ENCODE measurements at places on chromosomes 5 and 9.

DNA sequence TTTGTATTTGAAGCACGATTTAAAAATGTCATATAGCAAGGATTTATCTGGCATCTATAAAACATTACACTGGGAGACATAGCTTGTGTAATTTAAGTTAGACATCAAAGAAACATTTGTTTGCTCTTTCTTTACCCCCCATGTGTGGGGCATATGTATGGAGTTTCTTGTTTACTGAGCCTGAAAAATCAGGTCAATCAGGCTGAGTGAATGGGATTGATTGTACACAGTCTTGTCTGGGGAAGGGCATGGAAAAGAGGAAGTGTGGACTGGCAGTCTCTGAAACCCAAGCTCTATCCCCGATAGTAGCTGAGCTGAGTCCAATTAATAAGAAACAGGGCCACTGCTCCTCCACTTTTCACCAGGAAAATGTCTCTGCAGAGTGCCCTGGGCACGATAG is 49.4 kb downstream of the SLC46A2 start:
- DNase-seq: no peak

- peak; percentile 39 for DNase-seq
Measured at GRCh38 chr5:121969660-121970295, 8.0 kb downstream of the SRFBP1 start.

GRCh38 chr5:65802820-65803219 is 80.8 kb downstream of the NLN start:
- DNase-seq: no peak

GRCh38 chr5:168788107-168788506 is 208.9 kb upstream of the PANK3 start:
- DNase-seq: no peak

DNA sequence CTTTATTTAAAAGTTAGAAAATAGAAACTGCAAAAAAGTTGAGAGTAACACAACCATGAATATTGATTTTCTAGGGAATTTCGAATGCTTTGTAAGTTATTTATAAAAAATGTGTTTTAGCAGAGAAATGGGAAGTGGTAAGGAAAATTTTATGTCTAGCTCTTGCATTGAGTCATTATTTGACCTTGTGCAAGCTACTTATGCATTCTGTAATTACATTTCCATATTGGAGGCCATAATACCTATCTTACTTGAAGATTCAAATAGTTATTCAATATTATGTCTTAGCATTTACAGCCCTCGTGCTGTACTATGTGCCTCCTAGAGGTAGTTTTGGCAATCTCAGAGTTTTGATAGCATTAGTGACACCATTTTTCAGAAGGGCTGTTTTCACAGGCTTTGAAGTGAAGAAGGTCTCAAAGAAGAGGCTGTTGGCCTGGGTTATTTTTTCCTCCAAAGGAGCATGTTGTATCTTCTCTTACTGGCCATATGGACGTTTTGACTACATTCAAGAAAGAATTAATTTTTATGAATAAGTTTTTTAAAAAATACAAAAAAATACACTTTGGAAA is 7.4 kb upstream of the DAP start:
- DNase-seq: no peak

GRCh38 chr5:88769165-88769564 is 113.8 kb downstream of the MEF2C start:
- DNase-seq: peak; percentile 93

GRCh38 chr9:101738566-101739183 is at the start of gene GRIN3A:
TSS of gene GRIN3A (minus strand) at chr9:101738647. CDS start at chr9:101737979, 668 bp downstream.
- peak; percentile 53 for DNase-seq

DNA sequence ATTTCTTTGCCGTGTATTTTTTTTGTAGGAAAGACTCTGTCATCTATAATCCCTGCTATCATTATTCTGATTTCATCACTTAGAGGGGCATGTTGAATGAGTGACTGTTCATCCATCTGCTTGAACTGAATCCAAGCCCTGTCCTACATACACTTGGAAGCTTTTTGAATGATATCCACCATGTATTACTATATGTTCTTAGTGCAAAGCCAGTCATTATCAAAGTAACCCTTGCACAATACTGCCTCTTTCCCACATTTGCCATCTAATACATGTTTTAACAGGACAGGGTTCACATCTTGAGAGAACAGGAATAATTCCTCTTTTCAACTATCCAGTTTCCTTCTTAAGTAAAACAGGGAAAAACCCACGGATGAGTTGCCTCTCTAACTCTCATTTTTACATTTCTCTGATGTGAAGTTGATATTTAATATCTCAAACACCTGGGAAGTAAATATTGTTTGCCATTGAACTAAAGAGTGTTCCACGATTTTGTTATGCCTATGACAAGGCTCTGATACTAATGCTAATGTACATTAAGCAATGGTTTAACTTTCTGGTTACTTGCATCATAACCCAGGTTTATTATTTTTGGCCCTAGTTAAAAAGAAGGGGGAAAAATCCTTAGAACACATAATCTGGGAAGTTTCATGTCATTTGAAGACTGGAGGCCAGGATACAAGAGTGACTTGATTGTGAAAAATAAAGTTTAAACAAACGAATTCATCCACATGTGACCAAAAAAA is 103.7 kb upstream of the TARS1 start:
- DNase-seq: no peak

GRCh38 chr5:35859101-35859661 is 2.5 kb downstream of the IL7R start:
- DNase-seq: no peak

- no peak for DNase-seq
Measured at GRCh38 chr9:95406121-95406520, 88.6 kb upstream of the FANCC start.

- DNase-seq: no peak
Measured at GRCh38 chr5:45694255-45694814, 1.8 kb downstream of the HCN1 start.
